ENCODE measurements at places on chromosomes 6 and 20.
A peak's percentile ranks its signal among the peaks of the same experiment; 100 is the strongest.

GRCh38 chr20:17500271-17500670 is 30.9 kb downstream of the BFSP1 start:
- no peak for DNase-seq

GRCh38 chr6:109672839-109673238 is 18.2 kb downstream of the AK9 start:
- DNase-seq: no peak

DNA sequence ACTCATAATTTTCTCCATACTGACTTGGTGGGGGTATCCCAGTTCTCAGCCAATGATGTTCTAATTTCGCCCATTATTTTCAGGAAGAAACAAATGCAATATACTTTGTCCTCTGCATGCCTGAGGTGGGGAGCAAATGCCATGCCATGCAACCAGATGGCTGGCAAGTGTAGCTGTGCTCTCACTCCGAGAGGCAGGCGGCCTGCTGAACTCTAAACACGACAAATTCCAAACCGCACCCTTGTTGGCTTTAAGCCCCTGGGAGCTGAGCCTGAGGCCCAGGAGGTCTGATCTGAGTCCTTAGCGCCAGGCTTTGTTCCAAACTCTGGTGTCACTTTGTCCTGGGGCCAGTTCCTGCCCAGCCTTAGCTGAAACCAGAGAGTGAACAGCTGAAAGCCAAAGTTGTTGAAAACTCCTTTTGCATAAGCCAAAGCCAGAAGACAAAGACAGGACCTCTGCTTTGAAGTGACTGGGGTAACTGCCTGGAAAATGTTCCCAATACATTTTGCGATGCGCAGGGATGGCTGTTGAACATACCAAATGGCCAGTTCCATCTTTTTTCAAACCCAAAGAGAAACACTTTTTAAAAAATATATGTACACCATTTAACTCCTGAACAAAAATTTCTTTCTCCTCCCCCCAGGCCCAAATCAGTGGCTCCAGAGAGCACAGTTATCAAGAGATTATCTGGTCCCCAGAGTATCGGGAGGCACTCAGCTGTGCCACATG is 46.2 kb downstream of the TTI1 start:
- DNase-seq: no peak

DNA sequence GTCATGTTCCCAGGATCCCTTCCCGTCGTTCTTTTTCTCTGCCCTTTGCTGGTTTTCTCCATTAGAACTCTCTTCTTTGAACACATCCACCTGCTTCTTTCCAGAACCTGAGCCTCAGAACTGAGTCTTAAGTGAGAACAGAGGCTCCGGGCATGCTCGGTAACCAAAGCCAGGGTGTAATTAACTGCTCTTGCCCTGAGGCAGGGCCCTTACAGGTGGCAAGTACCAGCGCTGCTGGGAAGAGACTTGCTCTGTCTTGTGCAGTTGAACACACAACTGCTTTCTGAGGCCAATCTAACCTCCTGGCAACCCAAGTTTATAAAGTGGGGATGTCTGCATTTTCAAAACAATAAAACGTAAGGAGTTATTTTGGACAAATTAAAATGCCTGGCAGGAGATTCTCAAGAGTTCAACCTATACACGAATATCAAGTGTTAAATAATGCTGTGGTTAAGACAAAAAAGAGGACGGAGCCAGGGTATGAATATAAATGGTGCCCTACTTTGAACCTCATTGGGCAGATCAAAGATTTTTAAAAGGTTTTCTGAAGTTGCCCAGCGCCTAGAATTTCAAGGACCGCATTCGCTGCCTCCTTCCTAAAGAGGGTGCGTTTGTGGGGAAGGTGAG is 12.4 kb upstream of the DEK start:
- no peak for DNase-seq

DNA sequence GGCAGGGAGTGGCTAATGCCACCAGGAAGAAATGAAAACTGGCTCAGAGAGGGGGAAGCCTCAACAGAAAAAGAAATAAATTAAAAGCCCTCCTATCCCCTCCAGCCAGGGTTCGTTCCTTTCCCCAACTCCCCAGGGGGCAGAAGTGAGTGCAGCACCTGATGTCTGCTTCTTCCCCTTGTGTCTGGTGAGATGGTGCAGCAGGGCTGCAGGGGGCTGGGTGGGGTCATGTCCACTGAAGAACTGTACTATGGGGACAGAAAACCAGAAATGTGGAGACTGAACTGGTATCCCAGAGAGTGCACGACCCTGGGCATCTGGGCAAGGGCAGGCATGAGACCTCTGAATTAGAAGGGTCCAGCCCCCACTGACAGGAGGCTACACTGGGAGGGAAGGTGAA is 4.0 kb downstream of the EGFL8 start:
- DNase-seq: no peak

- DNase-seq: no peak
Observed at GRCh38 chr20:46850416-46850815, 44.2 kb upstream of the EYA2 start.

GRCh38 chr6:12009180-12009685 is 2.9 kb upstream of the HIVEP1 start:
- DNase-seq: no peak

DNA sequence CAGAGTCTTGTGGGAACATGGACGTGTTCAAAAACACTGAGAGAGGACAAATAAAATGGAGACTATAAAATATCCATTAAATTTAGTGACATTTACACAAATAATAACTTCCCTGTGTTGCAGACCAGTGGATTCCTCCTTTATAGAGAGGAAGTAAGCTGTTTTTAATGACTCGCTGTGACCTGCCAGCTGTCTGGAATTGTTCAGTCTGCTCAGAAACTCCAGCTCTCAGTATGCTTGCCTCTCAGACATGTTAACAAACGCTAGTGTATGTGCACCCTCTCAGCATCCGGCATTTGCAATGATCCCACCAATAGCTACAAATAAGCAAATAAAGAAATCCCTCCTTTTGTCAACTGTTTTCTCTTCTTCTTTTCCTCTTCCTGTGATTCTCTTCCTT is 158.0 kb upstream of the TCF21 start:
- DNase-seq: no peak

GRCh38 chr6:159217595-159218275 is 48.5 kb downstream of the FNDC1 start:
- DNase-seq: peak; percentile 45

- no peak for DNase-seq
Observed at GRCh38 chr6:140774080-140774505, 1358.6 kb upstream of the GJE1 start.

DNA sequence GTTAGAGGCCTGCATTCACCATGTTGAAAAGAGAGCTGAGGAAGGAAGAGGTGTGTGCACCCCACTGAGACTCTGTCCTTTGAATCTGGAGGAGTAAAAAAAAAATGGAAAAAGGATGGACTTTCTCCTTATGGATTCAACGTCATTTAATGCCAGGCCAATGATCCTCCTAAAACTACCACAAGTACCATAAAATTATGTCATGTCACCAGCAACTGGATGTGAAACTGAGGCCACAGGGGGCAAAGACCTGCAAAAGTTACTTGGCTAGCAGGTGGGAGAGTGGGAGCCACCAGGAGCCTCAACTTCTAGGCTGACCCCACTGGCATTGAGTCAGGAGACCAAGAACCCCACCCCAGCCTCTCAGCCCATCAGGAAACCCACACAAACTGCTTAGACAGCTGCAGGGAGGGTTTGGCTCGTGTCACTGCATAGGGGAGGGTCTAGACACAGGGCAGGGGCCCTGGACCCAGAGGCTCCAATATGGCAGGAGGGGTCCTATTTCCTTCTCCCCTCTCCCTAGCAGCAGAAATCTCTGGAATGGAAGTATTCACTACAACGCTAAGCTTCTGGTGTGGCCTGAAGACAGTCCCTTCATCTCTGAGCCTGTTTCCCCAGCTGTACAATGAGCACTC is 11.0 kb downstream of the PCK1 start:
- no peak for DNase-seq

GRCh38 chr20:29873946-29874345 is 1383.5 kb upstream of the DEFB115 start:
- no peak for DNase-seq

DNA sequence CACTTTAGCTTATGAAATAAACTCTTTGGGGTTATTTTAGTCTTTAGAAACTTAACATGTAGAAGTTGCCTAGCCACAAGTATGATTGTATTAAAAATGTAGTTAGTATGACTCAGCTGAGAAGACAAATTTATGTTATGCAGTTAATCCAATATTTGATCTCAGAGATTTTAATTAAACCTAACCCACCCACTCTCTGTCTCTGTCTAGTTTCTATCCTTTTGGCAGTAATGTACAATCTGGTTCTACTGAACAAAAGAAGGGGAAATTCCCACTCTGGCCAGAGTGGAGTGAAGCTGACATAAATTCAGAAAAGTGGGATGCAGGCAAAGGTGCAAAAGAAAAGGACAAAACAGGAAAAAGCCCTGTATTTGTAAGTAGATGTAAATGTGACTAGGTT is 36.4 kb downstream of the ADGB start:
- DNase-seq: no peak

DNA sequence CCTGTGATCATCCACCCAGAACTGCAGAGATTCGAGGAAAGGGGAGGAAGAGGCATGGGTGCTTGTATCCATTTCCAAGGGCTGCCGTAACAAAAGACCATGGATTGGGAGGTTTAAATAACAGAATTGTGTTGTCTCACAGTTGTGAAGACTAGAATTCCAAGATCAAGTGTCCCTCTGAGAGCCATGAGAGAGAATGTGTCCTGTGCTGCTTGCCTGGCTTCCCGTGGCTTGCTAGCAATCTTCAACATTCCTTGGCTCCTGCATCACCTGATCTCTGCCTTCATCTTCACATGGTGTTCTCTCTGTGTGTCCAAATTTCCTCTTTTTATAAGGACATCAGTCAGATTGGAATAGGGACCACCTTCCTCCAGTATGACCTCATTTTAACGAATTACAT is 69.8 kb downstream of the CDC40 start:
- no peak for DNase-seq

- no peak for DNase-seq
Observed at GRCh38 chr6:43532201-43532600, 15.3 kb downstream of the POLR1C start.

DNA sequence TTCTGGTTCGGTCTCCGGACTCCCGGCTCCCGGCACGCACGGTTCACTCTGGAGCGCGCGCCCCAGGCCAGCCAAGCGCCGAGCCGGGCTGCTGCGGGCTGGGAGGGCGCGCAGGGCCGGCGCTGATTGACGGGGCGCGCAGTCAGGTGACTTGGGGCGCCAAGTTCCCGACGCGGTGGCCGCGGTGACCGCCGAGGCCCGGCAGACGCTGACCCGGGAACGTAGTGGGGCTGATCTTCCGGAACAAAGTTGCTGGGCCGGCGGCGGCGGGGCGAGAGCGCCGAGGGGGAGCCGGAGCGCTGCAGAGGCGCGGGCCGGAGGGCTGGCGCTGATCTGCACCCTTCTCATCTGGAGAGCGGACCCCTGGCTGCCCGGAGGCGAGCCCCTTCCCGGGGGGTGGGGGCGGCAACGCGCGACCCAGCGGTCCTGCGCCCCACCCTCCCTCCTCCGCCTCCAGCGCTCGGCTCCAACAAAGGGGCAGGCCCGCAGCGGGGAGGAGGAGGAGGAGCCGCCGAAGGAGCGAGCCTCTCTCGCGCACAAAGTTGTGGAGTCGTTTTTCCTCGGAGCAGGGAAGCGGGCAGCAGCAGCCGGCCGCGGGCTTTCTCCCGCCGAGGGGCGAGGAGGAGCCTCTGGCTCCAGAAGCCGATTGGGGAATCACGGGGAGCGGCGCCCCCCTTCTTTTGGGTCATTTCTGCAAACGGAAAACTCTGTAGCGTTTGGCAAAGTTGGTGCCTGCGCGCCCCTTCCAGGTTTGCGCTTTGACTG is at the start of gene UTRN:
TSS of gene UTRN (plus strand) at position 553 of the 765 bp plus-strand sequence. CDS start 6,494 bp downstream, outside the sequence.
- peak; percentile 80 for DNase-seq

GRCh38 chr6:1423578-1423977 is 34.2 kb downstream of the FOXF2 start:
- DNase-seq: no peak

DNA sequence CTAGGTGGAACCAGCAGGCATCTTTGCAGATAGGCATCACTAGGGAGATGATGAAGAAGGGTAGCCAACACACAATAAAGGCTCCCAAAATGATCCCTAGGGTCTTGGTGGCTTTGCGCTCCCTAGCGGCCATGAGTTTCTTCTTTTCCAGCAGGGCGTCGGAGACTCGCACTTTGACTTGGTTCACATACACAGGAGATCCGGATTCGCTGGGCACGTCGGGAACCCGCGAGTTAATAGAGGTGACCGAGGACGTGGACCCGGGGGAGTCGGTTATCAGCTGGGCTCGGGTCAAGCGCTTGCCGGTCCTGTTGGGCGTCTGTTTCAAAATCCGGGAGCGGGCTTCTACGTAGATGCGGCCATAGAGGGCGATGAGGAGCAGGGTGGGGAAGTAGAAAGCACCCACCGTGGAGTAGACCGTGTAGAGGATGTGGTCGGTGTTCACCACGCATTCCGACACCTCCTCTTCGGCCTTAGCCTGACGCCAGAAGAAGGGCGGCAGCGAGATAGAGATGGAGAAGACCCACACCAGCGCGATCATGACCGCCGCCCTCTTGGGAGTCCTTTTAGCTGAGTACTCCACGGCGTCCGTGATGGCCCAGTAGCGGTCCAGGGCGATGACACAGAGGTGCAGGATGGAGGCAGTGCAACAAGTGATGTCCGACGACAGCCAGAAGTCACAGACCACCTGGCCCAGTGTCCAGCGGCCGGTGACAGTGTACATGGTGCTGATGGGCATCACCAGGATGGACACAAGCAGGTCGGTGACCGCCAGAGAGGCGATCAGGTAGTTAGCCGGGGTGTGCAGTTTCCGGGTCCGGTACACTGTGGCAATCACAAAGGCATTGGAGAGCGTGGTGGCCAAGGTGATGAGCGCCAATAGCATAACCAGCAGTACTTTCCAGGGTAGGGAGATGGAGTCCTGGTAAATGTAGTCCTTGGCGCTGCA is 658 bp downstream of the HTR1B start:
- DNase-seq: peak; percentile 11

- no peak for DNase-seq
Observed at GRCh38 chr6:40258531-40258930, 324.3 kb upstream of the MOCS1 start.

DNA sequence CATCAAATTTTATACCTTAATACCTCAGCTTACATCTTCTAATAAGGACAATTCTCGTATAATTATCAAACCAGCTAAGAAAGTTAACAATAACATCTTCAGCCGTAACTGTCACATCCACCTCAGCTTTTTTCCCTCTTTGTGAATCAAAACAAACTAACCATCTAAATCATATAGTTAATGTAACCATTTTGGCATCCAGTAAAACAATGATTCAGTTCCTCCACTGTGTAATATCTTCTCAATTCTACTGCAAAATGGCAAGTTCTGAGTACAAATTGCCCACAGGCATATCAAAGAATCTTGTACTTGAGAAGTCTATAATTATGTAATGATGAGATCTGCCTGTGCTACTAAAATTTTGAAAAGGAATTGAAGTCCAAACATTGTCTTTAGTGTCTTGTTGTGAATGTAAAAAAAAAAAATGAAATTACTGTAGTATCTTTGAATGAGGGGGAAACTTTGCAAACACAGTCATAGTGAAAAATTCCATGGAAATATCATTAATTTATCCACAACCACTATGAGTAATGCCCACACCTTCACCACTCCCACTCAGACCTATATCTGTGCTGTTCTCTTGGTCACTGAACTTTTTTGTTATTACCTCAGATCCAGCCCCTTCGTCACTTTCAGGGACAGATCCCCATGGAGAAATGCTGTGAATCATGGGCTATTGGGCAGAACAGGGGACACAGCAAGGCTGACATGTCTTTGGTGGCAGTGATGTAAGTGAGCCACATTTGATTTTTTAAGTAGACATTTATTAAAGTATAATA is 178.6 kb upstream of the RAB32 start:
- DNase-seq: no peak

GRCh38 chr20:44355498-44356352 is at the start of gene HNF4A:
TSS of gene HNF4A (plus strand) at chr20:44355699. CDS start at chr20:44355805, 106 bp downstream.
- peak; percentile 50 for DNase-seq

- DNase-seq: no peak
Observed at GRCh38 chr6:21942897-21943296, 349.3 kb downstream of the SOX4 start.

GRCh38 chr6:43926634-43927531 is 156.9 kb downstream of the VEGFA start:
- DNase-seq: peak; percentile 29
